ENCODE measurements at places on chromosomes 6 and 20.
A peak's percentile ranks its signal among the peaks of the same experiment; 100 is the strongest.

- DNase-seq: peak; percentile 39
These were observed 659 bp downstream of the MCUR1 start for GRCh38 chr6:13813621-13814175.

DNA sequence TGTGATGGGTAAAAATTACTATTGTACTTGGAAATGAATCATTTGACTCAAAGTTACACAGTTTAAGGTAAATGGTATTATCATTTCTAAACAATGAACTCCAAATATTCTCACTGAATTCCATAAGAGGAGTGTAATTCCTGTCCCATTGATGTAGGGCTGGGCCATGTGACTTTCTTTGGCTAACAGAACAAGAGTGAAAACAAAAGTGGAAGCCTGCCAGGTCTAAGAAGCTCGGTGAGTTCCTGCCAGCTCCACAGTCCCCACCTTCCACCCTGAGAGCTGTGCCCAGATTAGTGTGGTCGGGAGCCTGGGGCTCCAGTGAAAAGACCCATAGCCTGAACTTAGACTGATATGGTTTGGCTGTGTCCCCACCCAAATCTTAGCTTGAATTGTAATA is 24.6 kb downstream of the TBXT start:
- DNase-seq: peak; percentile 4

DNA sequence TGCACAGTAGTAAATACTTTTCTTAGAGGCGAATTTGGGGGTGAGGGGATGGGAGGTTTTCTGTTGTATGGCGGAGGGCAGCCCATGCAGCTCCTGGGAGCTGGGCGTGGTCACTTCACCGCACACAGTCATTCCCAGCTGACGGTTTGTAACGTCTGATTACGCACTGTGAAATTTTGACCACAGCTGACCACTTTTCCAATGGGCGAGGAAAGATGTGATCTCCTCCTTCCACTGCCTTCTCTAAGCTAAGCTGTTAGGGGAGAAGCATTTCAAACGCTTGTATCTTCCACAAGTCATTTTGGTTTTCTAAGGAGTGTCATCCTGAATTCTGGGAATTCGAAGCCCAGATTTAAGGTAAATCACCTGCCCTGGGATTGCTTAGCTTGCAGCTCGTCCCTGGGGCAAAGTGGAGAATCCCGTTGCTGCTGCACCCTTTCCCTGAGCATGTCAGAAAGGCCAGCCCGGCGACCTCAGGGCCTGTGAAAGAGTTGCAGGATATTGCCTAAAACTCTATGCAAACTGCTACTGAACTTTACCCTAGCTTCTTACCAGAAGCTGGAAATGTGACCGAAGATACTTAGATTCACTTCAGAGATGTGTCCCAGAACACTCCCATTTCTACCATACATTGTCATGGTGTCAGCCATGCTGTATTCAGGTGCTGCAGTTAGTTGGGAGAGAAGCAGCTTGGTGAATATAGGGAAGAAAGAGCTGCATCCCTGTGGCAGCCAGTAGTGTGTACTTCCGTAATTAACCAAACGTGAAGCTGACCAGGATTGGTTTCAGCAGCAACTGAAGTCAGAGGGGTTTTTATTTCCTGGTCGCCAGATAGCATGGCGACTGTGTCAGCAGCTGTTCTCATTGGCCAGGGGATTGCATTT is 58.9 kb downstream of the RREB1 start:
- no peak for DNase-seq

GRCh38 chr6:33567836-33568235 is 12.2 kb downstream of the BAK1 start:
- DNase-seq: no peak

- no peak for DNase-seq
These were observed 5.1 kb upstream of the SLC2A12 start for GRCh38 chr6:134057478-134057877.

Data from retinal pigment epithelial cell (primary cell).